Foreskin melanocyte (primary cell): ENCODE measurements at places on chromosomes 4 and X.

GRCh38 chr4:88725143-88725542, 27.5 kb upstream of the NAP1L5 start:
- DNase-seq, result no peak

- DNase-seq, result peak; percentile 70
Observed at GRCh38 chr4:17587094-17587822, 10.3 kb downstream of the LAP3 start.

GRCh38 chr4:1351854-1352566, 5.0 kb downstream of the UVSSA start:
- peak; percentile 45 for DNase-seq

DNA sequence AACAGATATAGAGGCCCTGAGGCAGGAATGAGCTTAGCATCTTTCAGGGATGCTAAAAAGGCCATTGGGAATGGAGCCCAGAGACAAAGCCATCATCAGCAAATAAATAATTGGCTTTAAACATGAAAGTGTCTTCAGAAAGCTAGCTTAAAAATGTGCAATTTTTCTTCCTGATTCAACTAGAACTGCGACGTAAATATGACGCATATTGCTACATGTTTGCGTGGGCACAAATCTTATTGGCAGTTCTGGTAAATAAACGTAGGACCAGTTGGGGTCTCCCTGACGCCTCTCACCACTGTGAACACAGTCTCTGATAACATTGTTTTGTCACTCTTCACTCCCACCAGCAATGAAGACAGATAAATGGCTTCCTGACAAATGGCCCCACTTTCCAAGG, 97.3 kb upstream of the SRD5A3 start:
- no peak for DNase-seq

DNA sequence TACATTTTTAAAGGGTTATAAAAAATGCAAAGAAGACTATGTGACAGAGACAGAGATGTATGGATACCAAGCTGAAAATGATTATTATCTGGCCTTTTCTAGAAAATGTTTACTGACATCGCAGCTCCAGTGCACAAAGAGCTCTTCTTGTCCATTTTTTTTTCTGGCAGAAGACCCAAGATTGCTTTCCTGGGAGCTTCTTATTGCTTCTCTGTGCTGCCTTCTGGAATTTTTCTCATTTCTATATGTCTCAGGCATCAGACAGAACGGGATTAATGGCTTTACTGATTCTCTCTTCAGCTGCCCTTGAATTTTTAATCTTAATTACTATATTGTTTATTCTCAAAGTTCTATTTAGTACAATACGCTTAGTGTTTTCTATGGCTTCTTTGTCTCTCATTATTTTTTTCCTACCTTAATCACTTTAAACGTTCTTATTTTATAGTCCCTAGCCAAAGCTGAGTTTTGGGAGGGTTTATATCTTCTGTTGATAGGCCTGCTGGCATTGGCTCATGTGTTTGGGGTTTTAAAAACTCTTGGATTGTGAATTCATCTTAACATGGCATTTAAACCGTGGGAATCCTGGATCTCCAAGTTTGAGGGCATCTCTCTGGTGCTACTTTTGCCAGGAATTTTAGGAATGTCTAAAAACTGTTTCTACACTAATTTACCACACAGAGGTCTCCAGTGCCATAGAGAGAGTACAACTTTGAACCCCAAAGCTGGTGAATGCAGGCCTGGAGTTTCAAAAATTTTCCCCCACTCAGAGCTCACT, 138.9 kb upstream of the LNX1 start:
- DNase-seq, result no peak

GRCh38 chrX:74438764-74439163, 17.5 kb downstream of the SLC16A2 start:
- no peak for DNase-seq

GRCh38 chrX:97215186-97215585, 331.5 kb downstream of the RPA4 start:
- DNase-seq, result no peak

- DNase-seq, result no peak
Observed at GRCh38 chr4:108175966-108176365, 7.2 kb upstream of the LEF1 start.

DNA sequence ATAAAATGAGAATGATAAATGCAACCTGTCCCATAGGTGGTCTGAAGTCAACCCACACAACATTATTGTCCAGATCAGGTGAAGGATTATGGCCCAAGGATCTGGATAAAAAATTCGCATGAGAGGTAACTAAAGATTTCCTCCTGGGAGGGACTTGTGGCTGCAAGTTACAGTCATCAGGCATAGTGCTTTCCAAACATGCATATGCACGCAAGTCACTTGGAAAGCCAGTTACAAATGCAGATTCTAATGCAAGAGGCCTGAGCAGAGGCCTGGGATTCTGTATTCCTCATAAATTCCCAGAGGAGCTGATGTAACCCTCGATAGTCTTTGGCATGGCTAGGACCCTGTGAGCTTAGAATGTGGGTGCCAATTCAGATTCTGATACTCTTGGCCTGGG, 21.1 kb downstream of the HS3ST1 start:
- DNase-seq, result no peak

DNA sequence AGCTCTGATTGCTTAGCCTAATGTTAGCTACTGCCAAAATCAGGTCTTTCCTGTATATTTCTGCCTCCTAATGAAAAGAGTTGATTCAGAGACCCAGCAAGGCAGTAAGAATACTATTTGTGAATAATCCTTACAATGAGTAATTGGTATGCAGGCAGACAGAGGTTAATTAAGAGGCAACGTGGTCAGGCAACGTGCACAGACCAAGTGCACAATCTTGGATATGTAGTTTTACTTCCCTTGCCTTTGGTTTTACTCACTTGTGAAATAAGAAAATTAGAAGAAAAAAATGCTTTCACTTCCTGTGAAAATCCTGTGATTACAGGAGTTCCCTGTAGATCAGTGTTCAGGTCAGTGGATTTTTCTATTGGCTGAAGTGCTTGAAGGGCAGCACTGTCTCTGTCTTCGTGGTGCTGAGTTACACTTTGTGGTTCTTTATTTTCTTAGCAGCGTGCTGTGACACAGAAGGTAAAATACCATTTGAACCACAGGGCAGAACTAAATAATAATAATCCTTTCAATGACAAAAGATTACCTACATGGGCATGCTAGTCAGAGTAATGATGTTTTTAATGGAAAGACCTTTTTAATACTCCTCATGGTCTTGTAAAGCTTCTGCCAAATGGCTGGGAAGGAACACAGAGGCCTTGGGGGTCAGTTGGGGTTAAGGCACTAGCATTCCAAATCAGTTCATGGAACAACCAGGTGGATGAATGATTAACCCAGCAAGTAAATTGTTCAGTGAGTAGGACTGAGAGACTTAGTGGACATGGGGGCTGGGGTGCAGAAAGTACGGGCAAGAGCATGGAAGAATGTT, 430.9 kb downstream of the MAPK10 start:
- DNase-seq, result no peak

DNA sequence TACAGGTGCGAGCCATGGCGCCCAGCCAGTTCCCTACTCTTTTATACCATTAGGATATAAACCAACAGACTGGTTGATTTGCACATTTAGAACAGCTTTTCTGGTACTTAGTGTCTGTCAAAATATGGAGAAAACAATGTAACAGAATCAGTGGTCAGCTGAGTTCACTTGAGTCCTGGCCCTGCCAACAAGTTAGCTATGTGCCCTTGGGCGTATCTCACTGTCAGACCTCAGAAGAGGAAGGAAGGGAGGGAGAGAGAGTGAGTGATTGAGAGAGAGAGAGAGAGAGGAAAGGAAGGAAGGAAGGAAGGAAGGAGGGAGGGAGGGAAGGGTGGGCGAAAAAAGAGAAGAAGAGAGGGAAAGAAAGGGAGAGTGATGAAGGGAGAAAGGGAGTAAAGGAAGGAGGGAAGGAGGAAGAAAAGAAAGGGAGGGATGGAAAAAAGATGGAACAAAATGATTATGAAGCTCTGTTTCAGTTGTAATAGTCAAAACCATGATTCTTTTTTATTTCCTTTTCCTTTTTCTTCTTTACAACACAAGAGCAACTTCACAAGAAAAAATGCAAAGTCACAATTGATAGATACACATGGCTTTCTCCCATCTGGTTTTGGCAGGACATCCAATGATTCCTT, 55.7 kb upstream of the PDGFRA start:
- DNase-seq, result peak; percentile 74
